ENCODE measurements at places on chromosomes 11 and 22.

- no peak for DNase-seq
These were observed 61.0 kb upstream of the BID start for GRCh38 chr22:17835256-17835655.

DNA sequence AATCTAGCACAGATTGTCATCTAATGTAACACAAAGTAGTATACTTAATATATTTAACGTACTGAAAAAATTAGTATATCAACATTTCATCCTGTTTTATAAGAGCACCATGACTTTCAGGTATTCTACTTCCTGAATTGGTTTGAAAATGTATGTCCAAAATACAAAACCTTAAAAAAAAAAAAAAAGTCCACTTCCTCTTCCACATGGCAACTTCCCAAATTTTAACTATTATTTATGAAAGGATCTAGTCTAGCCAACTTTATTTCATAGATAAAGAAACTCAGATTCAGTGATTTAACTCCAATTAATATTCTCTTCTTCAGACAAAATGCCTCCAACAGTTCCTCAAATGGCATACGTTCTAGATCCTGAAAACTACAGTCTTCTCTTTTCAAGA is 44.0 kb downstream of the PIK3C2A start:
- DNase-seq, result no peak

DNA sequence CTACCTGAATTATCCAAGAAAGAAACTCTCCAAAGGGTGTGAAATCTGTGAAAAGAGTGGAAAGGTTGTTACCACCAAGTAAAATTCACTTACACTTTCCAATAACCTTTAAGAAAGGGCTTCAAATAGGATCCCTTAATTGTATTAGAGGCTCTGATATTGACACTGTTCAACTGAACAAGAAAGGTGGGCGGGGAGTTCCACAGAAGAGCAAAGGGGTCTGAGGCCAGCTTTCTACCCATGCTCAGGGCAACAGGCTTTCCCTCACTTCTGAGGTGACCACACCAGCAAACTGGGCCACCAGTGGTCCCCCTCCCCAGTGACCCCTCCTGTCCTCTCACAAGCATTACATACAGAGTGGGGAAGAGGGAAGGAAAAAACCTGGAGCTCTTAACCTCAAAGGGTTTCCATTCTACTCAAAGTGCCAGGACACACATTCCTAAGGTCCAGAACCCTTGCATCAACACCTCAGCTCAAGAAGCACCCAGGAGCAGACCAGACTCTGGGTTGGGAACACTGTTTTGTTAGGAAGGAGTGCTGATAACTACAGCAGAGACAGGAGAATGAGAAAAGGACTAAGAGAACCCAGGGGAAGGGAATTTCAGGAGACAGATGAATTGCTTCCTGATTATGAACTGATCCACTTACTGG is 71.6 kb upstream of the AKIP1 start:
- DNase-seq, result no peak

GRCh38 chr11:12434325-12434654 is 56.9 kb downstream of the PARVA start:
- DNase-seq, result no peak

GRCh38 chr22:39765046-39765445 is 128.5 kb downstream of the ENTHD1 start:
- DNase-seq, result no peak

- DNase-seq, result no peak
These were observed 758 bp downstream of the GALNT18 start for GRCh38 chr11:11620921-11621572.

DNA sequence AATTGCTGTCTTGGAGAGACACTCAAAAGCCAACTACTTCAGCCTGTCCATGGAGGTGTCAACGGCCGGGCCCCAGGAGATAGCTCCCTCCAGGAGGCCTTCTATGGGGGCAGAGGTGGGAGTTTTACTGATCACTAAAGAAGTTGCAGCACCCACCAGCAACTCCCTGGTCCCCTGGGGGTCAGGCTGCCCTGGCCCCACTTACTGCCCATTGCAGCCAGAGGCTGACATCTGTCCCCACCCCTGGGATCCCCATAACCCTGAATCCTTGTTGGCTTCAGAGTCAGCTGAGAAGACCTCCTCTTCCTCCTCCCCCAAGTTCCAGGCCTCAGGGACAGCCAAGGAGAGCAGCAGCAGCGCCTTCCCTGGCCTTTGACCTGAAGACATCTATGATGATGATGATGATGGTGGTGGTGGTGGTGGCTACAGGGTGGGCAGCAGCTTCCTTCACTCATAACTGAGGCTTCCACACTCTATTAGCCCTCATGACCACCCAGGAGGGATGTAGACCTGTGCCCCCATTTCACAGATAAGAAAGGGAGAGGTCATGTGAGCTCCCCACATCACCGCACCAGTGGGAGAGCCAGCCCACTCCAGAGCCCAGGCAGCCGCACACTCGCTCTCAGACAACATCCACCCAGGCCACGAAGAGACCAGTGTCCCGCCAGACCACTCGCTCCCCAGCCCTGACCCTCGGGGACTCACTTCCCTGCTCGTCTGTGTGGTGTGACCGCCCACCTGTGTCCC is 43.8 kb upstream of the FGF3 start:
- DNase-seq, result no peak

DNA sequence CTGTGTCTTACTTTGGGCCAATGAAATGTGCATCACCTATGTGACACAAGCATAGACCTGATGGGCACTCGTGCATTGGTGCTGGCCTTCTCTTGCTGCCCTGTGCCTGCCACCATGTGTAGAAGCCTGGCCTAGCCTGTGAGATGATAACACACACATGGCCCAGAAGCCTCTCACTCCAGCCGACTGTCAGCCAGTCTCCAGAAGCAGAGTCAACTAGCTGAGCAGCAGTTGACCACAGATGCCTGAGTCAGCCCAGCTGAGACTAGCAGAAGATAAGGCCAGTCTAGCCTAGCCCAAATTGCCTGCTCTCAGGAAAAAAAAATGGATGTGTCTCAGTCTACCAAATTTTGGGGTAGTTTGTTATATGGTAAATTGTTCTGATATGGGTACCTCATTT is 46.2 kb downstream of the CSNK2A3 start:
- no peak for DNase-seq

DNA sequence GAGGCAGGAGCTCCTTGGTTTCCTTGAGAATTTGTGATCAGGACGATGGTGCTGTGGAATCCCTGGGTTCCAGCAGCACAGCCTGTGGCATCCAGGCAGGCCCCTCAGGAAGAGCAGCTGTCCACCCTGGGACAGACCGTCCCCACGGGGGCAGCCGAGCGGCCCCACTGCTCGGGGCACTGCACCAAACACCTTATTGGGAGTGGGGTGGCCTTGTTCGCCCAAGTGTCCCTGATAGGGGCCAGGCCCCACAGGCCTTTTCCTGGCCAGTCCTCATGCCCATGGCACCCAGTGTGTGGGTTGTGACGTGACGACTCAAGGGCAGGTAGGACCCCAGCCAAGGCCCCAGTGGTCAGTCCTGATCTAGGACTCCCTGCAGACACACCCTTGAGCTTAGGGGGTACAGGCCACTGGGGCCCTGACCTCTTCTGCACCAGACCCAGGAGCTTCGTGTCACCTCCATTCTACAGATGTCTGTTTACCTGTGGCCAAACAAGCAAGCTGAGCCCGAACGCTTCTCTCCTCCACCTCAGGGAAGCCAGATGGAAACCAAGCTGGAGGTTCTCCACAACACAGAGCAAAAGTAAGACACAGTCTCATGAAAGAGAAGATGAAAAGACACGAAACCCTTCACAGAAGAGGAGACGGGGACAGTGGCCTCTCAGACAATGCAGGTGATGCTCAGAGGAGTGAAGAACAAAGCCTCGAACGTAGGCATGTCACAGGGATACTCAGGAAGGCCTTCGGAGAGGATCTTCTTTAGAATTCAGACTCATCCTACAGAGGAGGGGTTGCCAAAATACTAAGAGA is 1.6 kb upstream of the BRD1 start:
- no peak for DNase-seq

DNA sequence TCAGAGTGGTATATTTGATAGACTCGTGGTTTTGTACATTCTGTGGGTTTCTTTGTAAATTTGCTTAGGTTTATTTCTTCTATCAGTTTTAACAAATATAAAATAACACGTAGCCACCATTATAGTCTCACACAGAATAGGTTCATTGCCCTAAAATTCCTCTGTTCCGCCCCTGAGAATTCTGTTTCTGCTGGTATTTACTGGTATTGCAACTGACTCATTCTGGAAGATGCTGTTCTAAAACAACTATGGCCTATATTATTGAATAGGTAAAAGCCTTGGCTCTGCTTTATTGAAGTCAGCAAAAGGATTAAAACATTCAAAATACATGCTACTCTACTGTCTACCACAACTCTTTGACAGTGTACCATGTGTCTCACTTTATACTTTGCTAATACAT is 119.1 kb upstream of the CHORDC1 start:
- DNase-seq, result no peak

- no peak for DNase-seq
These were observed 50.5 kb downstream of the CLTCL1 start for GRCh38 chr22:19240813-19241592.

GRCh38 chr11:99865951-99866350 is 821.1 kb upstream of the ARHGAP42 start:
- no peak for DNase-seq

- no peak for DNase-seq
These were observed 1.5 kb downstream of the PANX3 start for GRCh38 chr11:124612567-124613246.

GRCh38 chr11:36056160-36056751 is 112.4 kb downstream of the LDLRAD3 start:
- no peak for DNase-seq

DNA sequence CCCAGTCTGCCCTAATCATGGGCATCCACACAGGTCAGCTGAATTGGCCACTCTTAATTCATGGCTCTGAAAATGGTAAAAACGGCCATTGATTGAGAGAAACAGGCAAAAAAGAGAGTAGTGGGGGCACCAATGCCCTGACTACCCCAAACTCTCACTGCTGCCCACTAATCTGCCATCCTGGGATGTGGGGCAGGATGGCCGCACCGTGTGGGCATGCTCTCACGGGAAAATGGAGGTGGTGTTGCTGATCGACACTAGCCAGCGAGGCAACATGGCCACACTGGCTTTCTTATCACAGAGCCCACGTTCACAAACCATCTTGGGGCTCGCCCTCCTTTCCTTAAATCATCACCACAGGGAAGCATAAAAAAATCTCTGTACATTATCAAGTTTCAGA is 11.2 kb upstream of the TUB start:
- DNase-seq, result no peak

DNA sequence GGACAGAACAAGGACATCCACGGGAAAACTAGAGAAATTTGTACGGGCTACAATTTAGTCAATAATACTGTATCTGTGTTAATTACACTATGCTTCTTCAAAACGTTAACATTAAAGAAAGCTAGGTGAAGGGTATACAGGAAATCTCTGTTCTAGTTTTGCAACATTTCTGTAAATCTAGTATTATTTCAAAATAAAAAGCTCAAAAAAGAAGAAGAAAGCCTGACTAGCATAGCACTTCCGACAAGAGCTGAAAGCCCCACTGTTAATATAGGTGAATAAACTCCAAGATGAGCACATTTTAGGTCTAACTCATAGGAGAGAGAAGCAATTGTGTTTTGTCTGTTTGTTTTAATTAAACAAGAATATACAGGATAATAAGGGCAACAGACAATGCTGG is 299.7 kb downstream of the TTC28 start:
- DNase-seq, result no peak

GRCh38 chr11:37072538-37073055 is 474.6 kb upstream of the RAG2 start:
- DNase-seq, result no peak

GRCh38 chr11:117248341-117248740 is 15.9 kb downstream of the RNF214 start:
- DNase-seq, result no peak

DNA sequence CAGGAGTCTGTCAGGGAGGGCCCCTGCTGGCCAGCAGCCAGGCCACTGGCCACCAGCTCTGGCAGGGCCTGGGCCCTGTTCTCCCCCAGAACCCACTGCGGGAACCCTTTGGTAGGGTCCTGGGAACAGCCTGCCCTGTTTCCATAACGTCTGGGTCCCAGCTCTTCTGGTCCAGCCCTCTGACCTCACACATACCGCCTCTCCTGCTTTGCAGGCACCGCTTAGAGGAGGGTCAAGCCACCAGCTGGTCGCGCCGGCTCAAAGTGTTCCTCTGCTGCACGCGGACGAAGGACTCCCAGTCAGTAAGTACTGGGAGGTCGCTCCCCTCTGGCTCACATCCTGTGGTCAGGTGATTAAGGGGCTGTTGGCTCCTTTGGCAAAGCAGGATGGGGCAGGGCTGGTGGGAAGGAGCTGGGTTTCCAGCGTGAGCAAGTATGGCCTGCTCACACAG is 26.6 kb upstream of the MYRF start:
- DNase-seq, result peak; percentile 49

- DNase-seq, result no peak
These were observed 88.6 kb upstream of the RCN1 start for GRCh38 chr11:32002311-32002710.

- DNase-seq, result no peak
These were observed 143.4 kb downstream of the TBC1D22A start for GRCh38 chr22:46905834-46906233.

GRCh38 chr22:20581503-20582170 is 74.2 kb downstream of the MED15 start:
- no peak for DNase-seq

- no peak for DNase-seq
These were observed 7.5 kb upstream of the RAG2 start for GRCh38 chr11:36605221-36606216.

DNA sequence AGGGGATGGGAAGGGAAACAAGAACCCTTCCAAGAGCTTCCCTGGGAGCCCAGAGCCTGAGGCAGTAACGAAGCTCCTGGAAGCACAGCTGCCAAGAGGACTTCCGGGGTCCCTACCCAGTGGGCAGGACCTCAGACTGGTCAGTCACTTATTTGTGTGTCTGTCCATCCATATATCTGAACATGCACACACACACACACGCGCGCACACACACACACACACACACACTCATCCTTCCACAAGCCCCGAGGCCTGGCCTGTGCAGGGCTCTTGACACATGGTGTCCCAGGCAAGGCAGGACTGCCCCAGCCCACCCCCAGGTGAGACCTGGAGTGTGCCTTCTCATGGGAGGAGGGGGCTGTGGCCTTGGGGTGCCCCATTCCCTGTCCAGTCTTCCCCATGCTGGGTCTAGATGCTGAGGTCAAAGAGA is 44.9 kb downstream of the IGLL5 start:
- DNase-seq, result no peak

DNA sequence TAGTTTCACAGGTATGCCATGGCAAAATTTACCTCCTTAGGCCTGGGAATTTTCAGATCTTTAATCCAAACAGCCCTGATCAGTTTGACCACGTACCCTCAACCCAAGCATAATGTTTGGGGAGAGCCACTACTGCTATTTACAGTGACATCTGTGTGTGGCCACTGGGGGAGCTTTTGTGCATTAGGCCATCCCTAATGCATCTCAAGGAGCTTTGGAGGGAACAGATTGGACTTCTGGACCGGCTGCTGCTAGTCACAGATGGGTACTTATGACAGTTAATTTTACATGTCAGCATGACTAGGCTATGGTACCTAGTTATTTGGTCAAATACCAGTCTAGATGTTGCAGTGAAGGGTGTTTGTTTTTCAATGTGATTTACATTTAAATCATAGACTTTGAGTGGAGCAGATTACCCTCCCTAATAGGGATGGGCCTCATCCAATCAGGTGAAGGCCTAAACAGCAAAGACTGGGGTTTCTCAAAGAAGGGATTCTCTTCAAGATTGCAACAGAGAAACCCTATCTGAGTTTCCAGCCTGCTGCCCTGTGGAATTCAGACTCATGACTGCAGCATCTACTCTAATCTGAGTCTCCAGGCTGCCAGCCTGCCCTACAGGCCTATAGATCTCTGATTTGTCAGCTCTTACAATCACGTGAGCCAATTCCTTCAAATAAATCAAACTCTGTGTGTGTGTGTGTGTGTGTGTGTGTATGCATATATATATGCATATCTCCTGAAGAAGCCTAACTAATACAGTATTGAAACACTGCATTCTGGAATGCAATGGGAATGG is 38.0 kb upstream of the GALNT18 start:
- DNase-seq, result no peak

Measured in brain pericyte (primary cell).